ENCODE measurements at places on chromosomes 4 and X. TPM values are rescaled to one million over a fixed set of nuclear protein-coding genes. Genes with fewer than 3 reads are reported as not detected.

Gene ZMAT1
- 1.0 TPM for polyA plus RNA-seq

GRCh38 chr4:68617003-68617698 lies 41.0 kb upstream of the UGT2B17 start:
- no peak for DNase-seq

- DNase-seq = no peak
Observed at GRCh38 chrX:72330131-72330530, 24.4 kb upstream of the CITED1 start.

DNA sequence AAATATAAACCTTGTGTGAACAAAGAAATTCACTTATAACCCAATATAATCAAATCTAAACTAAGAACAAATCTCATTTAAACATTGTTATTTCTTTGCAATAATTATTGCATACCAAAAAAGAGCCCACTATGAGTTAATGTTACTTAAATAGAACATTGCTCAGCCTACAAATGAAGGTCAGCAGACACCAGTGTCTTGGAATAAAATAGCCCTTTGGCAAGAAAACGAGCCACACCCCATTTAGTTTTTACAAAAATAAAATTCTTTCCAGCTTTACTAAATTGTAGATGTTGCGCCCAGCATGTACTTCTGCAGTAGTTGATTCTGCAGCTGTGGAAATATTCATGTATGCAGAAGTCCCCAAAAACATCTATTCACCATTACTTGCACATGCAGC lies 12.2 kb downstream of the PLS3 start:
- DNase-seq = no peak

DNA sequence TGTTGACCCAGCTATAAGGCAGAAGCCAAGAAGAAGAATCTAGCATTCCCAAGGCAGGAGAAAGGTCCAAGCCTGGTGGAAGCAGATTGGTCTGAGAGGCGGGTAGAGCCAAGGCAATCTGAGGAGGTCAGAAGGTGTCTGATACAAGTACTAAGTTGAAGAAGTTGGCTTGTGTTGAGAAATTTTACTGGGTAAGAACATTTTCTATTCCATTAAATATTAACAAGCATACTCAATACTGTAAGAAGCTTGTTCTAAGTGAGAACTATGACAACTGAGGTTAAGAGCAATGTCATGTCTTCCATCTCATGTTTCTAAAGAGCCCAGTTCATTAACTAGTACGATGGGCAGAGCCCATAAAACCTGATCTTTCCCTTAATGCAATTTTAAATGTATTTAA lies 75.0 kb downstream of the FAM13A start:
- DNase-seq = no peak

DNA sequence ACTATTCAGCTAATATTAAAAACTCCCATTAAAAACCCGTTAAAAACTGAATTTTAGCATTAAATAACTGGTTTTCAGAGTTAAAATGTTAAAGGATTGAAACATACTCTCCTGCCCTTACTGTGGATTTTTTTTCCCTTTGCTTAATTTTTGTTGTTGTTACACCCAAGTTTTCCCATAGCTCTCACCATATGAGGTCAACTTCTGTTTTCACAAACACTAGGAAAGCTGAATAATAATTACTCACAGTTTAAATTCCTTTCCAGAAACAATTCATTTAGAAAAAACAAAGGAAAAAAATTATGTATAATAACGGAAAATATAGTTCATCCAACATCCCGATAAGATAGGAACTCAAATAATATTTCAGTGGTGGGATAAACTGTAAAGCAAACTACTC lies 129.0 kb downstream of the PPP3CA start:
- no peak for DNase-seq

DNA sequence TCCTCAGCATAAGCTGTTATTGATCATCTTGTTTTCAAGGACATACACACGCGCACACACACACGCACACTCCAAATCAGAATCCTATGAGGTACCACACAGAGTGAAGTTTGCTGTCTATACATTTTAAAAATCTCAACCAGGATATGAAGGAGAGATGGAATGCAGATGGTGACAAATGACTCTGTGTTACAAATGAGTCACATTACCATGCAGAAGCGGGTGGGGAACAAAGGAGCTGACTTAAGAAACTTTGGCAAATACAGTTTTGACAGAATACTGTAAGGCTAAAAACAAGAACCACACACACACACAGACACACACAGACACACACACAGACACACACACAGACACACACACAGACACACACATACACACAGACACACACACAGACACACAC lies 81.7 kb downstream of the RELL1 start:
- DNase-seq = no peak

DNA sequence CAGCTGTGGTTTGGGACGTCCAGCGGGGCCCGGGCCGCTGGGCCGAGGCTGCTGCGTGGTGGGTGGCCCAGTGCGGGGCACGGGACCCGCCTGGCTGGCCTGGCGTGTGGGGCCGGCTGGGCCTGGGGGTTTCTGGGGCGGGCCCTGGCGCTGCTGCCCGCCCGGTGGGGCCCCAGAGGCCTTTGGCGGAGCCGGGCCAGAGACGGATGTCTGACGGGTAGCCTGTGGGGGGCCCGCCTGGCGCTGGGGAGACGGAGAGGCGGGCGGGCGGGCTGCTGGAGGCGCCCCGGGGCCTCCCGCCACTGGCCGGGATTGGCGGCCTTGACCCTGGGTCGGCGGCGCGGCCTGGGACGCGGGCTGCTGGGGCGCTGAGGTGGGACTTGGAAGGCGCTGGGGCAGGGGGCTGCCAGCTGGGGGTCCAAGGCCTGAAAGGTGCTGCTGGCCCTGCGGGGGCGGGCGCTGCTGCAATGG lies 8.1 kb upstream of the TIMP1 start:
- DNase-seq = no peak

GRCh38 chr4:180589575-180589974 lies 1653.6 kb upstream of the TENM3 start:
- DNase-seq = no peak

Gene MAGEB17
- 0.14 TPM for polyA plus RNA-seq

DNA sequence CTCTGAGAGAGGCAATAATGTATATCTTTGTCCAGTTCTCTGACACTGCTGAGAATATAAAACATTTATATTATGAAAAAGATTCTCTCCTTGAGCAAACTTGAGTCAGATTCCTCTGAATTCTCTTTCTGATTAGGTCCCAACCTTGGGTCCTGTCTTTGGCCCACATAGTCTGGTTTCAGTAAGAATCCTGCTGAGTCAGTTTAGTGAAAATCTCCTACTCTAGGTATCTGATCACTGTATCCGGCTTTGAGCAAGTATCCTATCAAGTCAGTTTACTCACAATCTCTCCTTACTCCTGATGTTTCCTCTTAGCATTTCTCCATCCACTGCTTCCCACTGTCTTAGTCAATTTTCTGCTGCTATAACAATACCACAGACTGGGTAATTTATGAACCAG lies 253.9 kb downstream of the OPHN1 start:
- DNase-seq = no peak

- DNase-seq = no peak
Observed at GRCh38 chrX:154431341-154431740, 2.9 kb downstream of the ATP6AP1 start.

- no peak for DNase-seq
Observed at GRCh38 chr4:53195815-53196661, 169.8 kb downstream of the SCFD2 start.

DNA sequence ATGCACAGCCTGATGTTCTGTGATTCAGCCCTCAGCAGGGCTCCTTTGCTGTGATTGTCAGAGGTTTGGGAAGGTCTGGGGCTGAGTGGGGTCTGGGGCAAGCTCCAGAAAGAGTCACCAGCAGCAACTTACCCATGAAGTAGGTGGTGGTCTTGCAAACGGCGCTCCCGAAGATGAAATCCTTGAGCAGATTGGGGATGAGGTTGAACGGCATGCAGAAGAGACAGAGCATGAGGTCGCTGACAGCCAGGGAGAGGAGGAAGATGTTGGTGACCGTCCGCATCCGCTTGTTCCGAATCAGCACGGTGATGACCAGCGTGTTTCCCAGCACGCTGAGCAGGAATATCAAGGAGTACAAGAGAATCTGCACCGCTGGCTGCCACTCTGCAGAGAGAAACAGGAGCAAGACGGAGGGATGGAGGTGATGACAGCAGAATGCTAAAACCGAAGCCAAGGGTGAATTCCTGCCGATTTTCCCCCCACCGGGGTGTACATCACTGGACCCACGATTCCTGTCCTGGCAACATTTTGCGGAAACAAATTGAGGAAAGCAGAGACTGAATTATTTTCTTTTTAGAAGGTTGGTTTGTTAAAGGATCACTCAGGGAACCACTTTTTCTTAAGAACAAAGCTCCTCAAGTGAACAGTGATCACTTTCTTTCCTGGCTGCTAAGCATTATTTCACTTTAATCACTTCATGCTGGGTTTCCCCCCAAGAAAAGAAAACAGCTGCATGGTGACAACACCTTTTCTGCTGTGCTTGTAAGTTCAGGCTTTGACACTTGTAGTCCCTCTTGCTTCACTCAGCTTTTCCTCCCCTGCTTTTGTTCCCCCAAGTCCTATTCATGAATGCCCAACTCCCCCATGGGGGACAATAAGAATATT lies 941 bp downstream of the CCKAR start:
- DNase-seq = no peak

Gene CXorf65
- polyA plus RNA-seq = not detected

GRCh38 chr4:174056959-174057358 lies 226.5 kb downstream of the FBXO8 start:
- no peak for DNase-seq

DNA sequence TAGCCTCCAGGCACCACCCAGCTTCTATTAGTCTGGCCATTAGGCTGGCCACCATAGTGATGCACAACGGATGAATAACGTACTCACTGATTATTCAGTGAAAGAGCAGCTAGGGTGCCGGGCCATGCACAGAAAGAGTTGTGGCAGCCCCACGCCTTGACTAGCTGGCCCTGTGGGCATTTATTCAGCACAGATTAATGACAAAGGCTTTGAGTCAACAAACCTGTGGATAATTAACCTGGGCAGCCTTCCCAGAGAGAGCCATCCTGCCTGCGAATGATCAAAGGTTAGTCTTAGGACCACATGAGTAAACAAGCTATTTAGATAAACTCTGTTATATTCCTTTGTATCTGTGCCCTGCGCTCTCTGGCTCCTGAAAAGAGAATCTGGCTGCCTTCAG lies 37.2 kb downstream of the MAP9 start:
- no peak for DNase-seq

GRCh38 chr4:168923526-168924194 lies 86.4 kb downstream of the CBR4 start:
- DNase-seq = no peak

GRCh38 chrX:132409780-132410556 lies 78.9 kb downstream of the MBNL3 start:
- no peak for DNase-seq

- no peak for DNase-seq
Observed at GRCh38 chr4:123866796-123867195, 470.2 kb downstream of the SPRY1 start.

Gene HNRNPH2
- 37.0 TPM for polyA plus RNA-seq

GRCh38 chr4:48914311-48914710 lies 7.7 kb upstream of the OCIAD2 start:
- DNase-seq = no peak

GRCh38 chrX:104696667-104697066 lies 130.7 kb downstream of the IL1RAPL2 start:
- DNase-seq = no peak

- no peak for DNase-seq
Observed at GRCh38 chr4:38119668-38120385, 159.6 kb downstream of the PTTG2 start.

Gene MAB21L2
- polyA plus RNA-seq = 0.06 TPM

GRCh38 chr4:18938343-18939099 lies 917.0 kb upstream of the LCORL start:
- no peak for DNase-seq

Gene CXCL6
- polyA plus RNA-seq = 0.71 TPM

Gene HMX1
- not detected for polyA plus RNA-seq

DNA sequence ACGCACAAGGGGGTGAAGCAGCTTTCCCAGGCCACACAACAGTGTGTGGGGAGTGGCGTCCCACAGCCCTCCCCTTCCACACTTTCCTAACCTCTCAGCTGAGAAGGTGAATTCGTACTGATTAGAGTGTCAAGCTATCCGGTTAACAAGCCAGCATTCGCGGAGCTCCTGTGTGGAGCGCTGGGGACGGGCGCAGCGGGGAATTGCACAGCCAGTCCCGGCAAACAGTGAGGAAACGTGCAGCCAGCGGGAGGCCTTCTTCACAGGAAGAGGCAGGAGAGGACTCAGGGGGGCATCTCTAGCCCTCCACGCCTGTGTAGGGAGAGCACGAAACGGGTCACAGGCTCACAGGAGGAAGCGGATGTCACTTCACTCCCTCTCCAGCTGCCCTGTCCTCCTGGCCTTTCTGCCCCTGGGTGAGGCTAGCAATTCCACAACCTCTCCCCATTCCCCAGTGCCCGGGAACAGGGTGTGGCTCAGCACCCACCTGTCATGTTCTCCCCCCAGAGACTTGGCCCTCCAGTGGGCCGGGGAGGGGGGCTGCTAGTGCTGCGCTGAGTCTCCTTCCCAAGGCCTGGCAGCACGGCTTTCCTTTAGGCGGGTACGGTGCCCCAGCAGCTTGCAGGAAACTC lies 117.3 kb downstream of the CPZ start:
- no peak for DNase-seq

Gene TNIP3
- polyA plus RNA-seq = 0.07 TPM

Gene POU3F4
- polyA plus RNA-seq = not detected

Gene CYLC1
- not detected for polyA plus RNA-seq

- no peak for DNase-seq
Observed at GRCh38 chr4:141686879-141687278, 50.5 kb downstream of the IL15 start.

DNA sequence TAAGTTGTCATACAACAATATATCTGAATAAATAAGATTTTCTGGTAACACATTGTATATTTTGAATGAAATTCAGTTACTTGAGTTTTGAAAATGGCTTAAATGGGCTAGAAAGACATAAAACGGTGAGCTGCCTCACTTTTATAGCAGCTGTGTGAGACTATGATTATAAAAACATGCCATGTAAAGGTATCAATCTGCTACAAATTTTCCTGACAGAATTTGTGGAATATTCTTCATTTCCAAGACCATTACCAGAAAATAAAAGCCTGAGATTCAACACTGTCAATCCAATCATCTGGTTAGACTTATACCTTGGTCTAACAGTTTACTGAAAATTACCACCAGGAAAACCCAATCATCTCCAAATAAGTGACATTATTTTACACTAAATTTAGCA lies 181.1 kb downstream of the SPCS3 start:
- no peak for DNase-seq

Gene HTATSF1
- 58.0 TPM for polyA plus RNA-seq

GRCh38 chr4:81084634-81085033 lies 54.1 kb downstream of the BMP3 start:
- no peak for DNase-seq

- no peak for DNase-seq
Observed at GRCh38 chrX:71604141-71604540, 14.2 kb downstream of the CXCR3 start.

Gene GABRB1
- 1.0 TPM for polyA plus RNA-seq

DNA sequence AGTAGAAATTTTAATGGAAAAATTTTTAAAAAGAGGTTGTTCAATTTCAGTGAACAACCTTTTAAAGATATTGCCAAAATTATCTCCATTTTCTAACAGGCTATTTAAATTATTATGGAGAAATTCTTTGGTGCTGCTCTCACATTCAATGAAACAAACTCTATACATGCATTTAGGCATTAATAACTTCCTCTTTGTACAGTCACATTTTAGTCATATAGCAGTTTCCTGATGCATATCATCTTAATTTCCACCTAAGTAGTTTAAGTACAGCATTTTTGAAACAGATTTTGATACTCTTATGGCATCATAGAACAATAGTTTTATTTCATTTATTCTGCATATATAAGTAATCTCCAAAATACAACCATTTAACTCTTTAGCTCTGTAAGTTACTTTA lies 500.1 kb downstream of the STPG2 start:
- no peak for DNase-seq

All from heart left ventricle (tissue), 16 donors.